NCI-H460 (cell line): ENCODE measurements at places on chromosomes 1 and 21. TPM values are rescaled to one million over a fixed set of nuclear protein-coding genes. Genes with fewer than 3 reads are reported as not detected.

- DNase-seq: no peak
Measured at GRCh38 chr1:176193023-176193422, 14.1 kb downstream of the COP1 start.

DNA sequence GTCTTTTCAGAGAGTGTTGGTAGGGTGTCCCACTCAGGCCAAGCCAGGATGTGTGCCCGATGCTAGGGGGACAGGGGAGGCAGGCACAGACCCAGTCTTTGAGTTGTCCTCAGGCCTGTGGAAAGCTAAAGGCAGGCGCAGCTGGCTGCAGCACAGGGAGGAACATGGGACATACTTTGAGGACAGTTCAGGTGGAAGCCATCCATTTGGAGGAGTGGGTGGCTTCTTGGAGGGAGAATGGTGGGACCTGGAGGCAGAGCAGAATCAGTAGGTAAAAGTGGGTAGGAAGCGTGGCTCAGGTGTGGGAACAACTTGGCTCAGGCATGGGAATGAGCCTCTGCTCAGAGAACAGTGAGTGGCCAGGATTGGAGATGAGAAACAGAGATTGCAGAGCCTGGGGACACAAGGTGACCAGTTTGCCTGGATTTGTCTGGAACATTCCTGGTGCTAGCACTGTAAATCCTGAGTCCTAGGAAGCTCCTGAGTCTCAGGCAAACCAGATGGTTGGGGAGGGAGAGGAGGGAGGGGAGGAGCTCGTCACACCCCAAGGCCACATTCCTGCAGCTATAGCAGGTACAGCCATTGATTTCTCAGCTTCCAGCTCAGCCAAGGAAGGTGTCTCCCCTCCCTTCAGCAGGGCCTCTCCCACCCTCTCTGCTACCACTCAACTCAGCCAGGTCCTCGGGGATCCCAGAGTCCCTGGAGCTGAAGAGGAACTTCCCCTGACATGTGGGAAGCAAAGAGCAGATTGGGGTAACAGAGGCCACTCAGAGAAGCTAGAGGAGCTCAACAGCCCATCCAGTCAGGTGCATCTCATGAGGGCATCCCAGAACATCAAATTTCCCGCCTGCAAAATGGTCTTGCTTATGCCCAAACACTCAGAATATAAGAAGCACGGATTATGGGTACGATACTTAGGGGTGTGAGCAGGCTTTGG is 65.2 kb upstream of the TINAGL1 start:
- no peak for DNase-seq

DNA sequence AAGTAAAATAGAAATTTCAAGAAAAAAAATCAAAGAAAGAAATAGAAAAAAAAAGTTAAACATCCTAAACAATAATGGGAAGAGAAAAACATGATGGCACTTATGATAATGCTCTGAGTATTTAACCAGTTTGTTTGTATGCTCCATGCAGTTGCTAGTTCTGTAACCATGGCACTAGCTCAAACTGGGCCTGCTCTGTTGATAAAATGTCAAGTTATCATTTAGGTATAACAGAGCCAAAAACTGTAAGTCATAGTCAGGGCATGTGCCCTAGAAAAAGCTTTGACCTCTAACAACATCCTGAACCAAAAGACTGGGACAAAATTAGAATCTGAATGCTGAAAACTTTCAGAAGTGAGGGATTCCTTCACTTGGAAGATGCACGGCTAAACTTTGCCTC is 148.9 kb downstream of the KCNT2 start:
- no peak for DNase-seq

GRCh38 chr1:221683681-221684080 is 58.2 kb downstream of the DUSP10 start:
- DNase-seq: no peak

GRCh38 chr21:30227633-30228404 is 11.9 kb upstream of the CLDN8 start:
- DNase-seq: peak; percentile 74

- DNase-seq: no peak
Measured at GRCh38 chr1:191889623-191890003, 268.6 kb upstream of the RGS18 start.

DNA sequence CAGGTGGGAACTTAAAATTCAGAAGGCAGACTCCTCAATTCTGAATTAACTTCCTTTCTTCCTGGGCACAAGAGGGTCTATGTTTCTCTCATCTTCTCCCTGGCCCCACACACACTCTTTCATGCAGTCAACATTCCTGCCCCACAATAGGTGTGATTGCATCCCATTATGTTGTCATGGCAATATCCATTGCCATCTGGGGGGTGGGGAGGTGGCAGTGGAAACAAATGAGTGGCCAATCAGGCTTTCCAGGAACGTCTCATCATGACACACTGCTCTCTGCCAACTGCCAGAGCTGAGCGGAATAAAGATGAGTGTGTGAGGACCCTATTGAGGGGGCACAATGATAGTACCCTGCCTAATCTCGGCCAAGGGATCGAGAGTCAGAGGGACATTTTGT is 80.4 kb downstream of the KCND3 start:
- no peak for DNase-seq

GRCh38 chr1:216073793-216074595 is 349.3 kb downstream of the USH2A start:
- no peak for DNase-seq

KIAA0040 gene
- total RNA-seq: 4.2 and 5.0 TPM in 2 replicates

GRCh38 chr21:30981403-30981802 is 56.9 kb downstream of the KRTAP19-8 start:
- no peak for DNase-seq

GRCh38 chr1:68470388-68470970 is 20.7 kb upstream of the RPE65 start:
- DNase-seq: no peak

S100A7A gene
- total RNA-seq: not detected in 2 replicates

DNA sequence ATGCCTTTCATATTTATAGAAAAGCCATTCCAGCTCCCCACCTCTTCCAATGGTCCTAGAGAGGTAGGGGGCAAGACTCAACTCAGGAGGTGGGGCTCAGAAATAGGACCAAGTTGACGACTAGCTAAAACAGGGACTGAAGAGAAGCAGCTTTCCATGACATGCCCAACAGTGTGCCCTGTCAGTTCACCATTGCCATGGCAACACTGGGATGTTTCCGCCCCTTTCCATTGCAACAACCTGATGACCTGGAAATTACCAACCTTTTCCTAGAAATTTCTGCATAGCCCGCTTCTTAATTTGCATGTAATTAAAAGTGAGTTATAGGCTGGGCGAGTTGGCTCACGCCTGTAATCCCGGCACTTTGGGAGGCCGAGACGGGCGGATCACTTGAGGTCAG is 22.4 kb upstream of the INTS3 start:
- DNase-seq: no peak

PALMD gene
- total RNA-seq: 3.9 and 5.2 TPM in 2 replicates

DNA sequence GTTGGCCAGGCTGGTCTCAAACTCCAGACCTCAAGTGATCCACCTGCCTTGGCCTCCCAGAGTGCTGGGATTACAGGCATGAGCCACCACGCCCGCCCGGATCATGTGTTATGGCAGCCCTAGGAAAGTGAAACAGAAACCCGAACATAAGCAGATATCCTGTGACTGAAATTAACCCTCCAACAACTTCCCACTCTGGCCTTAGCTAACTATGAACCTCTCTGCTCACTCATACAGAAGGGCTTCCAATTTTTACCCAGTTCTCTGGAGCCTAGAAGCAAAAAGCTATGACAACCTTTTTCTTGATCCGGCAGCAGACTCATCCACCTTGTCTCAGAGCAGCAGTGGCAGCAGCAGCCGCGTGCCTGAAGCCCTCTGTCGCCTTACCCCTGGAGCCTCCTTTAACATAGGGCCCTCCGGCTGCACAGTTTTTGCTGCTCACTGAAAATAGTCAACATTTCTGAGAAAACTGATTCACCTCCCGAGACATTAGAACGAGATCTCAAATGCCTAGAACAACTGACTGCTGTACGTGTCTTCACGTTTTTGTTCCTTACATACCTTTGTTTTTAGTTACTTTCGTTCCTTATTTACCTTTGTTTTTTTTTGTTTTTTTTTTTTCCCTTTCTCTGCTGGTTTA is 9.3 kb downstream of the CBR1 start:
- DNase-seq: no peak

AIRE gene
- not detected in 2 replicates for total RNA-seq

GRCh38 chr1:198373376-198373775 is 167.1 kb downstream of the ATP6V1G3 start:
- peak; percentile 16 for DNase-seq

LIPI gene
- total RNA-seq: not detected in 2 replicates

SPRR2A gene
- not detected in 2 replicates for total RNA-seq

PGLYRP3 gene
- not detected in 2 replicates for total RNA-seq

DNA sequence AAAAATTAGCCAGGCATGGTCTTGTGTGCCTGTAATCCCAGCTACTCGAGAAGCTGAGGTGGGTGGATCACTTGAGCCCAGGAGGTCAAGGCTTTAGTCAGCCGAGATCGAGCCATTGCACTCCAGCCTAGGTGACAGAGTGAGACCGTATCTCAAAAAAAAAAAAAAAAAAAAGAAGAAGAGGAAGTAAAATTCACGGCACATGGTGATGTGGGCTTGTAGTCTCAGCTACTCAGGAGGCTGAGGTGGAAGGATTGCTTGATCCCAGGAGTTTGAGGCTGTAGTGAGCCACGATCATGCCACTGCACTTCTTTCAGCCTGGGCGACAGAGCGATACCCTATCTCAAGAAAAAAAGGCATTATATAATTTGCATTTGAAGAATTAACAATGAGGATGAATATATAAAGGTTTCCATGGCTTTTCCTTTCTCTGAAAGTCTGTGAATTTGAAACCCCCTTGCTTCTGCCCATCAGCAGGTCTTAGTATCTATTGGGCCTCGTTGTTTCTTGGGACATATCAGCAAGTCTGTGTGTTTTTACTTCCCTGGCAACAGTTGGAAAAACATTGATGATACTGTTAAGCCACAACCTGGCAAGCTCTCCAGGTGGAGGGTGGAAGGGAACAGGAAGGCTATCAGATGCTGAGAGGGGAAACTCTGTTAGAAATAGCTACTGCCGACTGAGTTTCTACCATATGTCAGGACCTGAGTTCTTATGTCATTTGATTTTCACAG is 4.6 kb upstream of the PLA2G2D start:
- no peak for DNase-seq

DNA sequence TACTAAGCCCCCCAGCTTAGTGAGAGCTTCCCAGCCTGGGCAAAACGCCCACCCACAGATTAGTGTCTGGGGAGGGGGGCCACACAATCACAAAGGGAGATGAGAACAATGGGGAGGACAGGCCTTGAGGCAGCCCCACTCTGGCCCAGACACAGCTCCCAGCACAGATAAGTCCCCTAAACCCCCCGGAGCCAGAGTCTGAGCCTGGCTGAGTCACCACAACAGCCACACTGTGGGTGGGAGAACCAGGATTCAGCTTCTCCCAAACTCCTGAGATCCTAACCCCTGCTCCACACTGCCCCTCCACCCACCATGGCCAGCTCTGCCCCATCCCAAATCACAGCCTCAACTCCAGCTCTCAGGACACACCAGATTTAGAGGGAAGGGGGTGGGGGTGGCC is 4.2 kb downstream of the NECTIN4 start:
- no peak for DNase-seq

GRCh38 chr1:83889707-83890106 is 109.2 kb downstream of the TTLL7 start:
- DNase-seq: no peak

PLA2G2F gene
- not detected in 2 replicates for total RNA-seq

HLCS gene
- 25.8 and 29.2 TPM in 2 replicates for total RNA-seq

EVA1C gene
- 46.5 and 55.7 TPM in 2 replicates for total RNA-seq

LCK gene
- total RNA-seq: not detected in 2 replicates

- DNase-seq: no peak
Measured at GRCh38 chr1:13616234-13616633, 32.6 kb downstream of the PDPN start.

LAD1 gene
- not detected in 2 replicates for total RNA-seq

- no peak for DNase-seq
Measured at GRCh38 chr1:40633523-40633922, 32.0 kb downstream of the RIMS3 start.

GSTM1 gene
- 67.1 and 68.9 TPM in 2 replicates for total RNA-seq

DNA sequence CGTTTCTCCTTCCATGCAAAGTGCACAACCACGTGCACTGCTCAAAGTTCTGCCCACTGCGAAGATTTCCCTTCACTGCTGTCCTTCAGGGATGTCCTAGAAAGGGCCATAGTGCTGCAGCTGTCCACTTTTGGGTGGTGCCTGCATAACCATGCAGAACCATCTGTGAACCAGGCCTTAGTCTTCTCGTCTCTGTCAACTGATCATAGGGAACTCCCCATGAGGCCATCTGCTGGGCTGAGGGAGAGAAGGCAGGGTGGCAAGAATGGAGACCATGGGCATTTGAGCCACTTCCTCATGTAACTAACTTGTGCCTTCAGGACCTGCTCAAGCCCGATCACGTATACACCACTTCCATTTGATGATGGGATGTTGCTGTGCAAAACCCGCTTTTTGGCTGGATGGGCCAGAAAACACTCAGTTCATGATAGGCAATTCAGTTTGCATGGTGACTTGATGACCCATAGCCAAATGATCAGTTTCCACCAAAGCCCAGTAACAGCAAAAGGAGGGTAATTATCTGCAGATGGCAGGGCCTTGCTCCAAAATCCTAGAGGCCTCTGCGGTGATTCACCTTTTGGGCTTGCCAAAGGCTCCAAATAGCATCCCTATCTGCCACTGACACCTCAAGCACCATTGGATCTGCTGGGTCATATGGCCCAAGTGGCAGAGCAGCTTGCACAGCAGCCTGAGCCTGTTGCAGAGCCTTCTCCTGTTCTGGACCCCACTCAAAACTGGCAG is 9.5 kb downstream of the ST6GALNAC5 start:
- DNase-seq: no peak

DNA sequence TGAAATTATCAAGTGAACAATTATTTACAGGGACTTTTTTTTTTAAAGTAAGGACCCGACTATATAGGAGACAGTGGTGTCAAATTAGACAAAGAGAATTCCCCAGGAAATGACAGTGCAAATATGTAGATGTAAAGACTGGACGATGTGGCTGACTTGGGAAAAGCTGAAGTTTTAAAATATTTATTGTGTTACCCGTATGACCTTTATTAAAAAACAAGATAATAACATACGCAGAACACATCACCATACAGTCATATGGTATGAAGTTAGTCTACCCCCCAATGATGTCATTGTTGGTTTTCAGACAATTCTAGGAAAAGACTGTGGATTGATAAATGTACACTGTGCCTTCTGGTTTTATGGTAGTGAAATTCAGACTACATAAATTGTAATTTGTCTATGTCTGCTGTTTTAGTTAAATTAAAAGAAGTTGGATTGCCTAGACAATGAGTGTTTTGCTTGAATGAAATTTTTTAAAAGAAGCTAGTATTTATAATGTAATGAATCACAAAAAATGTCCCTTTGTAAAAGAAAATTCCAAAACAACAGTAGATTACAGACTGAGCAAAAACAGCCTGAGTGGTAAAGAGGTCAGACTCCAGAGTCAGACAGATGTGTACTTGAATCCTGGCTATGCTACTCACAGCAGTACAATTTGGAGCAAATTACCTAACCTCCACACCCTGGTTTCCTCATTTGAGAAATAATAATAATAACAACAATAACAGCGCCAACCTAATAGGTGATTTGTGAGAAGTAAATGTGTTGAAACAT is 15.5 kb upstream of the PDC start:
- no peak for DNase-seq
